A549 treated with Hydrocortisone at 1 μM for 4 hours (cell line): ENCODE measurements at places on chromosomes 12 and 14. TPM values are rescaled to one million over a fixed set of nuclear protein-coding genes. Genes with fewer than 3 reads are reported as not detected.

Gene NFE2
- 0.10 TPM in 1 of 5 replicates, not detected in the others for total RNA-seq

Gene NRXN3
- total RNA-seq: 0.55 to 1.4 TPM (median 0.94 TPM) in 5 replicates

Gene P2RX2
- total RNA-seq: not detected in 5 replicates

Gene CPNE6
- 0.15 to 0.17 TPM in 2 of 5 replicates, not detected in the others for total RNA-seq

Gene SRRM4
- not detected in 5 replicates for total RNA-seq

Gene C1S
- 40.4 to 68.0 TPM (median 43.8 TPM) in 5 replicates for total RNA-seq

Gene KCNC2
- not detected in 5 replicates for total RNA-seq

Gene PPM1H
- 6.4 to 10.8 TPM (median 6.9 TPM) in 5 replicates for total RNA-seq

Gene ARHGAP9
- total RNA-seq: 0.17 to 0.62 TPM (median 0.38 TPM) in 5 replicates

Gene CACNA2D4
- not detected in 5 replicates for total RNA-seq

Gene HOXC12
- total RNA-seq: 0.02 to 0.05 TPM in 2 of 5 replicates, not detected in the others

Gene TAS2R7
- not detected in 5 replicates for total RNA-seq
